Activated T-helper 1 cell treated with anti-CD3 and anti-CD28 coated beads, Interleukin-2, amount 50 U/mL, for 16 hours (primary cell): ENCODE measurements at places on chromosomes 7 and 10.

DNA sequence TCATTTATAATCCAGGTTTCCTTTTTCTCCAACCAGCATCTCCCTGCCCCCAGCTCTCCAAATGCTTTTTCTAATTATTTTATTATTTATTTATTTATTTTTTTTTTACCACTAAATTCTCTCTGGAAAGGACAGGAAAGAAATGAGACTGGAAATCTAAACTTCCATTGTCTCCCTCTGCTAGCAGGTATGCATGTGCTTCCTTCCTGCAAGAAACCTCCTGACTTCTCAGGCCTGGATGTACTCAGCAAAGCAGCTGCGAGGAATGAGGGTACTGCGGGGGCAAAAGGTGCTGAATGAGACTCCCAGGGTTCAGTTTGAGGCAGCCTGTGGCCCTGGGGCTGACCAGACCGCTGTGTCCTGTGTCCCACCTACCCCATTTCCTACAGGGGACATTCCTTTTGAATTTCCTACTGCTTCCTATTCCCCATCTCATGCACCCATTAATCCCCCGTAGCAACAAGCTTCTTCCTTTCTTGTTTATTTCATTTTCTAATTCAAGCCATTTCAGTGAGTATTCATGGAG lies 324.6 kb upstream of the IGFBP3 start:
- no peak for DNase-seq

- DNase-seq: no peak
These were observed 37.5 kb downstream of the PRLHR start for GRCh38 chr10:118557946-118558345.

DNA sequence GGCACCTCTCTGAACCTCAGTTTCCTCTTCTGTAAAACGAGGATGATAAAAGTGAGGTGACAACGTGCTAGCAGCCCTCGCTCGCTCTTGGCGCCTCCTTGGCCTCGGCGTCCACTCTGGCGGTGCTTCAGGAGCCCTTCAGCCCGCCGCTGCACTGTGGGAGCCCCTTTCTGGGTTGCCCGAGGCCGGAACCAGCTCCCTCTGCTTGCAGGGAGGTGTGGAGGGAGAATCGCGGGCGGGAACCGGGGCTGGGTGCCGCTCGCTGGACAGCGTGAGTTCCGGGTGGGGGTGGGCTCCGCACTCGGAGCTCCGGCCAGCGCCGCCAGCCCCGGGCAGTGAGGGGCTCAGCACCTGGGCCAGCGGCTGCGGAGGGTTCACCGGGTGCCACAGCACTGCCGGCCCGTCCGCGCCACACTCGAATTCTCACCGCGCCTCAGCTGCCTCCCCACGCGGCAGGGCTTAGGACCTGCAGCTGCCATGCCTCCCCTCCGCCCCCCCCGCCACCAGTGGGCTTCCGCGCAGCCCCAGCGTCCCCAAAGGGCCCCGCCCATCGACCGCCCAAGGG lies 24.3 kb upstream of the ACSL5 start:
- no peak for DNase-seq

GRCh38 chr7:37045681-37046179 lies 321.4 kb upstream of the AOAH start:
- DNase-seq: no peak

DNA sequence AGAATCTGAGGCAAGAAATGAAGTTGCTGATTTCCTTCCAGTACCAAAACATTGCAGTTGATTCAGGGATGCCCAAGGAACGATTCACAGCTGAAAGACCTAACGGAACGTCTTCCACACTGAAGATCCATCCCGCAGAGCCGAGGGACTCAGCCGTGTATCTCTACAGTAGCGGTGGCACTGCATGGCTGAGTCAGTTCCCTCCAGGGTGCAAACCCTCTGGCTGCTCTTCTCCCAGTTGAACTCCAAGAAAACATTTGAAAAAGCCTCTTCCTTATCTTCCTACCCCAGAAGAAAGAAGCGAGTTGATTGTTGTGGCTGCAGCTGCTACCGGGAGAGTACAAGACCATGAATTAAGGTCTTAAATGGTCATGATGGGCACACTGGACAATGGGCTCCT lies 147.1 kb upstream of the PRSS1 start:
- DNase-seq: no peak
